CD4-positive, alpha-beta T cell treated with Interleukin-2 at 100 ng/mL for 4 hours (primary cell): ENCODE measurements at places on chromosomes 6 and 20.

- DNase-seq = no peak
Observed at GRCh38 chr20:48745330-48745729, 82.5 kb downstream of the PREX1 start.

DNA sequence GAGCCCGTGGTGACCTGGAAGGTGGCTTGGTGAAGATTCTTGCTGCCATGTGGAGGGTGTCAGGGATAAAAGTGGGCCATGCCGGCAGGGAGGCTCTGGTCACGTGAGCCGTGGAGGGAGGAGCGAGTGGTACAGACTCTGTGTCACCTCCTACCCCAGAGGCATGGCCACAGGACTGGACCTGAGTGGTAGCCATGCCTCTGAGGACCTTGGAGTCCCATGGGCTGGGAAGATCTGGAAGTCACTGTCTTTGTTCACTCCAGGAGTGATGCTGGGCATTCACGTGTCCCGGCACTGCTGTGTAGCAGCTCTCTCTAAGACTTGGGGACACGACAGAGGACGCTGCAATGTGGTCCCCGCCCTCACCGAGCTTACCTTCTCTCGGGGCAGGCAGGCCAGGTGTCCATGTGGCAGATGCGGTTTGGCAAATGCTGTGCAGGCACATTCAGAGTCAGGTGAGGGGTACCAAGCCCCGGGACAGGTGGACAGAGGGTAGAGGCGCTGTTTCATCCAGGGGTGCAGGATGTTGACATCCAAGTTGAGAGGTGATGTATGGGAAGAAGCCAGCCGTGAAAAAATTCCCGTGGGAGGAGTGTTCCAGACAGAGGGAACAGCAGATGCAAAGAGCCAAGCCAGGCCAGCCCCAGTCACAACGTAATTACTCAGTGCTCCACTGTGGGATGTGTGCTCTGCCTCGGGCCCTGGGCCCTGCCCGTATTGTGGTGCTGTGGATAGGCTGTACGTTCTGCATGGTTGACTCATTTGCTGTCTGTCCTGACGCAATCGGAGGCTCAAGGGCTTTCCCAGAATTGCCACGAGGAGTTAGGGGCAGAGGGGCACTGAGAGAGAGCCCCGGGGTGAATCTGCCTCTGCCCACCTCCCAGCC lies 307.8 kb downstream of the TAF4 start:
- DNase-seq = no peak

DNA sequence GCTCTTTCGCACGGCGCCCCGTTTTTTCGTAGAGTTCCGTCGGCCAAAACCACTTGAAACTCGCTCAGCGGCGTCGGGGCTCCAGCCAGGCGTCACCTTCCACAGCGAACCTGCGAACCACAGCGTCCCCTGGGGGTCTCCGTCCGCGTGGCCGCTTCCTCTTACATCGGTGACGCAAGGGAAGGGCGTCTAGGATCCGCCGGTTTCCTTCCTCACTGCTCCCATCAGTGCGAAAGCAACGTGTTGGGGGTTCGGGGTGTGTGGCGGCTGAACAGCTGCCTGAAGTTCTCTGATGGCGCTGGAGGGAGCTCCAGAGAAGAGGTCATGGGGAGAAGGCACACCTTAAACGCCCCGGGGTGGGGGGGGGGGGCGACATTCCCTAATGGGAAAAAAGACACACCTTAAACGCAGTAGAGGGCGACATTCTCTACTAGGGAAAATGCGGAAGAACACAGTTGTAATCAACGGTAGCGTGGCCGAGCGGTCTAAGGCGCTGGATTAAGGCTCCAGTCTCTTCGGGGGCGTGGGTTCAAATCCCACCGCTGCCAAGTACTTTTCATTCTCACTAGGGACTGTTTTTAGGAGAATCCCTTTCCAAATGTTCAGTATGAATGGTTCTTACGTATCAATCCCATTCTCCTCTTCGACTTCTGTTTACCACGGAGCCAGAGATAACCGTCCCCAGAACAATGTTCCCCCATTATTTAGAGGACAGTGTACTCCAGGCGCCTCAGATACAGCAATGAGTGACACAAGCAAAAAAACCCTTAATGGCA lies 16.4 kb downstream of the ZNF311 start:
- DNase-seq = peak; percentile 63

GRCh38 chr6:17439243-17439993 lies 46.0 kb downstream of the CAP2 start:
- no peak for DNase-seq

DNA sequence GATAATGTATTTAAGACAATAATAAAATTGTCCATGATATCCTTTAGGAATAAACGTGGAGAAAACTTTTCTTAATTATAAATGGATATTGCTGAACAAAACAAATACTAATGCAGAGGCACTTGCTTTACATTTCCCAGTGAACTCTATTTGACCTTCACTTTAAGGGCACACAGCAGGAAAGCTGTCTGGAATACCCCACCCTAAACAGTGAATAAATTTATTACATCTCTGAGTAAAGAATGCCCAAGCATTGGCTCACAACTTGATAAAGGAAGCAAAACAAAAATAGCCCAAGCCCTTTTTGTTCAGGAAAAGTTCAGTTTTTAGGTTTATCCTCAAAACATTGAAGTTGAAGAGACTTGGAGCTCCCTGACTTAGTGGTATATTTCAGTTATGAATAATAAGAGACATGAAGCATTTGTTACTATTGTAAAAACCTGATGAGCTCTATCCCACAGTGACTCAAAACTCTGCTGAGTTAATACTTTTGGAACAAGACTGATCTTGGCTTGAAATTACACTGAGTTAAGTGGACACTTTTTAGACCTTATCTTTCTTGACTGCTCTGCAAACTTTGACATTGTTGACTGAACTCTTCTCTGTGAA lies 353.9 kb downstream of the BCKDHB start:
- DNase-seq = no peak

- no peak for DNase-seq
Observed at GRCh38 chr6:89749918-89750317, 69.7 kb downstream of the MDN1 start.

DNA sequence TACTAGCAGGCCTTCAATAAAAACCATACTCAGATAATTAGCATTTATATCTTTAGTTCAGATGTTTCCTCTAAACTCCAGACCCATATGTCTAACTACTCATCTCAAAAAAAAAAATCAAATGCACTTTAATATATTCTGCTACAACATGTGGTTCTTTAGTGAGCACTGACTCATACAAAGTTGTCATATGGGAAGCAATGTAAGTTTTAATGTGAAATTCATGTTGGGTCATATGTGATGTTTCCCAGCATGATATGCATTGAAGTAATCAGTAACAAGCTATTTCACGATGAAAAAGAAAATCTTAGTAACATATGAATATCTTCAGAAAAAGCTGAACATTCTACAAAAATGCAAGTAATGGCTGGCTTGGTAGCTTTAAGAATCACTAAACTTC lies 859.7 kb upstream of the ADGRB3 start:
- no peak for DNase-seq

- DNase-seq = no peak
Observed at GRCh38 chr6:117200067-117200466, 65.3 kb upstream of the VGLL2 start.

GRCh38 chr6:16749516-16750485 lies 11.5 kb downstream of the ATXN1 start:
- DNase-seq = no peak

- no peak for DNase-seq
Observed at GRCh38 chr20:45964006-45964400, 8.0 kb downstream of the ZNF335 start.

GRCh38 chr20:14879839-14880238 lies 542.4 kb upstream of the FLRT3 start:
- DNase-seq = no peak

DNA sequence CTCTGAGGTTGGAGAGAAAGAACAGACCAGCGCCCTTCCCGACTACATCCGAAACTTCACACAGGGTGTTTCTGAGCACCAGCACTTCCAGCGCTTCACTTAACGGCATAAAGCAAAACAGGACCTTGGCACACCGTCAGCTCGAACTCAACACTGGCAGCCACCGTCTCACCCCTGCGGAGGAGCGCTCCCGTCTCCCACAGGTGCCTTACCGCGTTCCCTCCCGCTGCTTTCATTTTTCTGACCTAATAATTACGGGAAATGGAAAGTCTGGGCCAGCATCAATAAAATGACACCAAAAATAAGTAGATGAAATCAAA lies 37.7 kb upstream of the SYNJ2 start:
- no peak for DNase-seq
